ENCODE measurements at places on chromosomes 1 and 21.

GRCh38 chr1:153977250-153978240 lies at the start of gene JTB:
JTB (minus strand) TSS chr1:153977674; CDS start chr1:153977252, 422 bp downstream.
- no peak for DNase-seq

DNA sequence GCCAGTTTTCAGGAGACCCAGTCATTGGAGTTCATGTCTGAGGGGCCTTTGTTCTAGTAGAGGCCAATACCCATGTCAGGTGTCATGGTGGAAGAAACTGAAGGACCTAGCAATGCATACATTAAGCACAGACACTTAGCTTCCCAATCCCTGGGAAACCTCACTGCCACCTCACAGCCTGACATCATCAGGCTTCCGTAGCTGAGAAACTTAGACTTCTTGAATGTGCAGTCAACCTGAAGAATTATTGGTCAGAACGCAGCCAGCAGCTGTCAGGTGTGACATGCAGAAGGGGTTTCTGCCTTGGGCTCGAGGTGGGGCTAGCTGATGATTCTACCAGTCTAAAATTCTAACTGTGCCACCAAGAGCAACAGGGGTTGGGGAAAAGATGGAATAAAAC lies 1.9 kb upstream of the ITPKB start:
- DNase-seq, result no peak

- DNase-seq, result no peak
These were observed 101.5 kb downstream of the KCNN3 start for GRCh38 chr1:154768456-154769125.

GRCh38 chr1:69862906-69863305 lies 295.2 kb downstream of the LRRC7 start:
- DNase-seq, result no peak

- no peak for DNase-seq
These were observed at the start of gene NCF2 for GRCh38 chr1:183590244-183591191. NCF2 (minus strand) TSS chr1:183590459; CDS start chr1:183590329, 130 bp downstream.

DNA sequence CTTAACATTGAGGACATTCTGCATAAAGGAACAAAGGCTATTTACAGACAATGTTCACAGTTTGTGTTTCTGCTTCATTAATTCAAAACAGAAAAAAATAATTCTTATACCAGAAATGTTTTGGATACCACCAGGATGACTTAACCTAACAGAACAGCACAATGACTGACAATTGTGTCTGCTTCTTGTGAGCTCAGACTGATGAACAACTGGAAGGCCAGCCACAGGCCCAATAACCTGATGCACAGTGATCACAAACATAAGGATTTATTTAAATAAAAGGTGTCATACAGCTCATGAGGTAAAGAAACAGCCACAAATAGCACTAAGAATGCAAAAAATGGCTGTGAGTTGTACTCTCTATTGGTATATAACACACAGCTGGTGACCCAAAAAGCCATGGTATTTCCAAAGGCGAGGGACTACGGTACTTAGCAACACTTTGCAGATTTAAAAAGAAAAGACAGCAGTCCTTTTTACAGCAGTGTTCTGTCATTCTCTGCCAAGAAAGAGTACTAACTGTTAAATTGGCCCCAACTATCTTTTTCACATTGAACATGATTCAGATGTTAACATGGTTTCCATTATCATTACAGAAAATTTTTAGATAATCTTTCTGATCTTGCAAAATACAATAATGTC lies 32.1 kb upstream of the DDAH1 start:
- no peak for DNase-seq

DNA sequence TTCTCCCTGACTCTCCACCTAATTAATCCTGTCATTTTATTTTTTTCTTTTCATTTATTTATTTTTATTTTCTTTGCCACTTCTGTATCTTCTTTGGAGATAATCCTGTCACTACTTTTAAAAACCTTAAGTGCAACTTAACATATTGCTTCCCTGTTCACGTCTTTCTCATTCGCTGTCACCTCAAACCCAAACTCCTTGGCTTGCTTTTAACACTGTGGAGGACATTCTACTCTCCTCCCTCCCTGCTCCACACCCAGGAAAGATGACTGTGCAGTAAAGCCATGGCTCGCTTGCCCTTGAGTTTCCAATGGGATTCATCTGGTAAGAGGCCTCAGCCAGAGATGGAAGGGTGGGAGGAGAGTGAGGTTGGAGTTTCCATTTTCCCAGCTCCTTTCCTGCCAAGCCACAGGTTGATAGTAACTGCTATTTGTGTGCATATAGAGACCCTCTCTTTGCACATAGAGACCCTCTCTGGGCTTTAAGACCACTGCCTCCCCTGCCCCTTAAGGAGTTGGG lies 6.4 kb upstream of the BRWD1 start:
- no peak for DNase-seq

DNA sequence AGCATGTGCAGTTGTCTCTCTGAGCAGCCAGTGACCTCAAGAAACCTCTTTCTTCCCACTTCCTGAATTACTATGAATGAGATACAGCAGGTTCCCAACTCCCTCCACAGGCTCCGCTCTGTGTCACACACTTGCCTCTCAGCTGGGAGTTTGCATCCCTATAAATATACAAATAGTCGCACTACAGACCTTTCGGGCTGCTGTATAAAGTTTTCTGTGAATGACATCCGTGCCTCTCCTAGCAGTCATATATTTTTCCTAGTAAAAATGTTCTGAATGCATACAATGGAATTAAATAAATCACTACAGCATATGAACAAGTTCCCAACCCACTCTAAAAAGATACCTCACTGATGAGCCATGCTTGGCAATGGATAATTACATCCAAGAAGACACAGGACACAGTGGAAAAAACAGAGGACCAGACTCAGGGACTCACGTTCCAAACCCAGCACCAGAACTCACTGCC lies 66.8 kb downstream of the CAPZB start:
- no peak for DNase-seq

DNA sequence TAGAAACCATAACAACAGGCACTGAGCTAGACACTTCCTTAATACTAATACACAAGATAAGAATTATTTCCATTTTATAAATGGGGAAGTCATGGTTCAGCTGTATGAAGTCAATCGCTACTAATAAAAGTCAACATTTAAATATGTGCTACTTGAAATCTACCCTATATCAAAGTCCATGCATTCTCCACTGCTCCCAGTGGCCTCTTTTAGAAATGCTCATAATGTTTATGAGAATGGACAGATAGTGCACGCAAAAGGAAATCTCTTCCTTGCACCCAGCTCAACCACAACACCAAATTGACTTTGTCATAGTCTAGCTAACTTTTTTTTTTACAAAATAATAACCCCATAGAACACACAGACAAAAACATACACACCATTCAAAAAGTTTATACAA lies 281.7 kb upstream of the CXADR start:
- no peak for DNase-seq

DNA sequence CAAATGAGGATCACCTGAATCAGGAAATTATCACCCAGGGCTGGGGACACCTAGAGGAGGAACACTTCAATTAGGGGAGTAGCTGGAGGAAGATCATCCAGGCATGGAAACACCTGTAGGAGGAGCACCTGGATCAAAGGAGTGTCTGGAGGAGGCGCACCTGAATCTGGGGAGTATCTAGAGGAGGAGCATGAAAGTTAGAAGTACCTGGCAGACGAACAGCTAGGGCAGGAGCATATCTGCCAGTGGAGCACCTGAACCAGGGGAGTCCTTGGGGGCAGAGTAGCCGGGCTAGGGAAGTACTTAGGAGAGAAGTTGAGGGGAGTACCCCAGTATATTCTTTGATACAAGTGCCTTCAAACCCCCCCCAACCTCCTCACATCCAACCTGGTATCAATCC lies 1.3 kb downstream of the C1orf210 start:
- no peak for DNase-seq

DNA sequence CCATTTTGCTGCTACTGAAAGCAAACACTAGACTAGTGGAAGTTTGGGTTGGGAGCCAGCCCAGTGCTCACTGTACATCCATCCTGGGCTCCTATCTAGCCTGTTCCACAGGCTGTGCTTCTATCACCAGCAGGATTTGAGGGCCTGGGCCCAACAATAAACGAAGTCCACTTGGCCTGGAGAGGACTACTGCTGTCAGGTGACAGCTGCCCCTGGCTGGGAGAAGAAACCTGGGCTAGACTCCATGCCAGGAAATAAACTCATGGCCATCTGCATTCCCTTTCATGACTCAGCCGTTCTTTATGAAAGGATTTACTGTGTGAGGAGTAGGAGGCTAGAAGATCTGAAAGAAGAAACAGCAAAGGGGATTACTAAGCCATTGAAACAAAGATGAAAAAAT lies 35.5 kb downstream of the COLGALT2 start:
- peak; percentile 85 for DNase-seq

Data from non-pigmented ciliary epithelial cell (primary cell).